ENCODE measurements at places on chromosomes 11 and 22. TPM values are rescaled to one million over a fixed set of nuclear protein-coding genes. Genes with fewer than 3 reads are reported as not detected.

The MAPK8IP1 gene
- total RNA-seq, result 11.7 TPM

The UPB1 gene
- total RNA-seq, result 0.05 TPM

The PKDREJ gene
- total RNA-seq, result not detected

The FGF3 gene
- total RNA-seq, result not detected

The AASDHPPT gene
- 58.6 TPM for total RNA-seq

The OR8K1 gene
- not detected for total RNA-seq

The PATE4 gene
- not detected for total RNA-seq

The SLC37A2 gene
- total RNA-seq, result 7.2 TPM
